ENCODE measurements at places on chromosomes 11 and 22.

DNA sequence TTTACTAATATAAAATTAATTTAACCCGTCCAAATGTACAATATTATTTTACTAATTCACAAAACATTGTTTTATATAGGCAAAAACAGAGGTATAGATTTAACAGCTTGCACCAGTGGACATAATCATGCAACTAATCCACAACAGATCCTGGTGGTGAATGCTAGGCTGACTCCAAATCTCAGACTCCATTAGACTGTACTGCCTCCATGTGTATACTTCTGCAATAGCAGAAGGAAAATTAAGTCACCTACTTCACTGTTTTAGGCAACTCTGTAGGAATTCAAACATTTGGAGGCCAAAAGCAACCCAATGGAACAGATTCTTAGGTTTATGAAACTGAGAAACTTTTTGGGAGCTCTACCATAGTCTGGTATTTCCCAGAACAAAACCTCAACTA is 30.0 kb upstream of the RAB39A start:
- no peak for DNase-seq

DNA sequence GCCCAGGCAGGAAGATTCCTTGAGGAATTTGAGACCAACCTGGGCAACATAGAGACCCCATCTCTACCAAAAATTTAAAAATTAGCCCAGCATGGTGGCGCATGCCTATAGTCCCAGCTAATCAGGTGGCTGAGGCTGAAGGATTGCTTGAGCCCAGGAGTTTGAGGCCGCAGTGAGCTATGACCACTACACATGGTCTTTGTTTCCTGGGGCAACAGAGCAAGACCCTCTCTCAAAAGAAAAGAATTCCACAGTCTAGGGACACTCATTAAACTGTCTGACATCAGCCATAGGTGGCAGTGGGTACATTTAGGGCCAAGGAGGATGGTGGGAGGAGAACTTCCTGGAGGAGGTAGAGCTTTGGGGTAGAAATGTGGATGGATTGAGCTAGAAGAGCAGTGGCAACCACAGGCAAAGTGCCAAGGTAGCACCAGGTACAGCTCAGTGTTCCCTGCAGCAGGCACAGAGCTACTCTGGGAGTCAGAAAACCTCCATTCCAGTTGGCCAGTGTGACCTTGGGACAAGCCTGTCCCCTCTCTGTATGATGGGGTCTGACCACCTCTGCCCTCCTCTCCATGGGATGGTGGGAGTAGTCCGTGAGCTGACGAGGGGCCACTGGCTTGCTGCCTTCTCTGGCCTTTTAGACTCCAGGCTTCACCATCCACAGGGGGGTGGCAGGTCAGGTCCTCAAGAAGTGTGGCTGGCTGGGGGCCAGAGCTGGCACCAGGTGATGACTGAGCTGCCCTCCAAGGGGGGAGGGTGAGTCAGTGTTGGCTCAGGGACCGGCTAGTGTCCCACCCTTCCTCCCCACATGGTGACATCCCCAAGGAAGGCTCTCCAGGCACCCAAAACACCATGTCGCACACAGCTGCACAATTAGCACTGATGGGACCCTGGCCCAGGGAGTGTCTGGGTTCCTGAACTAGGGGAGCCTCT is 3.7 kb upstream of the CLCF1 start:
- DNase-seq, result no peak

- DNase-seq, result no peak
Observed at GRCh38 chr11:11782532-11783110, 59.2 kb upstream of the USP47 start.

DNA sequence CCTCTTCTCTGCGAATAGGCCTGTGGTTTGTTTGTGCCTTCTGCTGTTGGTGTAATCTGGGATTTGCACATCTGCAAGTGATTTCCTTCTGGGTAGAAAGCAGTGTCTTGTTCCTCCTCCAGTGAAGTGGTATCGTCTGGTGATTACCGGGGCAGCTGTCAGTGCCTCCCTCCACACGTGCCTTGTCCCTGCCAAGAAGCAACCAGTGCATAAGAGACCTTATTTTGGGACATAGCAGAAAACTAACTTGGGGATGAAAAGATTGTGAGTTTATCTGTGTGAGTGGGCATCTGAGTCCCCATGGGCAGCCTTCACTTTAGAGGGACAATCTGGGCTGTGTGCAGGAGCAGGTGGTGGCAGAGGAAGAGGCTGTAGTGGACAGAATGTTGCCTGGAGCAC is 71.5 kb upstream of the SORL1-AS1 start:
- DNase-seq, result no peak

DNA sequence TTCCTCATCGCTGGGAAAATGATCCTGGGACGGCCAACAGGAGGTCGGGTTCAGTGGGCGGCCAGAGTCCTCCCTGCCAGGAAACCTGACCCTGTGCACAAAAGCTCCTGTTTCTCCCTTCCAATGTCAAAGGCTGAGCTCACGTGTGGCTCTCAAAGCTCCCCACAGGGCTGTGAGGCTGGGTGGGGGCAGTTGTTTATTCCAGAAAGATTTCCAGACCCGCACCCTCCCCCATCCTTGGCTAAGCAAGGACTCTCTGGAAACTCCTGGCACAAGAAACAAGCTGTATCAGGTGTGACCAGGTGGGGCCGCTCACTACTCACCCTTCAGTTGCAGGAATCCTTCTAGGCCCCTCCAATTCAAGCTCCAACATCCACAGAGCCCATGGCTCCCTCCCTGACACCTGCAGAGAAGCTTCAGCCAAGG is 131.9 kb downstream of the SHANK2 start:
- no peak for DNase-seq

DNA sequence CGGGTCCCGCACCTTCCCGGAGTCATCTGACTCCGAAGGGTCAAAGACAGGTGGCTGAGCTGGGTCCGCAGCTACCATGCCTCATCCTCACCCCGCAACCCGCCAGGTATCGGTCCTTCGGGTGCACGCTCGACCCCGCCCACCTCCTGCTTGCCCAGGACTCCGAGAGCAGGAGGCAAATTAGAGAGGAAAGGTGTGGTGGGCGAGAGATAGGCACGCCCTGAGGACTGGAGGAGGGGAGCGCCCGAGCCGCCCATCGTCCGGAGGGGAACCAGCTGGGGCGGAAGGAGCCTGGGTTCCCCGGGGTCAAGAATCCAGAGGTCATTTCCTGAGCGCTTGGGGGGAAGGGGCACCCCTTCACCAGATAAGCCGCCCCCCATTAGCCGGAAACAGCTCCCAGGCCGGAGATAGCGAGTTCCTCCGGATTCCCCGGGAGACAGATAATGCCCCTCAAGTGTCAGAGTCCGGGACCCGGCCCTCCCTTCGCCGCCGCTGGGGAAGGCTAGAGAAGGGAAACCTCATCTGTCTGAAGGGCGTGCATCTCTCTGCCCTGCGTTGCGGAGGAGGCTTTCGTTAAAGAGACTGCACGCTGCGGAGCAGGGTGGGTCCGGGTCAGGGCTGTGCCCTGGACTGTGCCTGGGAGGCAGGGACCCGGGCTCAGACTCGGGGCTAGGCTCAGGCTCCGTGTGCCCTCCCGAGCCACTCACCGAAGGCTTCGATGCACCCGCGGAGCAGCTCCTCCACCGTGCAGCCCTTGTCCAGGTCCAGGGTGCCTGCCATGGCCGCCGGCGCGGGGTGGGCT is 1.7 kb downstream of the RASGRP2 start:
- DNase-seq, result no peak

- no peak for DNase-seq
Observed at GRCh38 chr11:124197999-124198398, 14.9 kb downstream of the OR10D3 start.

GRCh38 chr11:76023236-76024068 is 182.8 kb downstream of the WNT11 start:
- no peak for DNase-seq

DNA sequence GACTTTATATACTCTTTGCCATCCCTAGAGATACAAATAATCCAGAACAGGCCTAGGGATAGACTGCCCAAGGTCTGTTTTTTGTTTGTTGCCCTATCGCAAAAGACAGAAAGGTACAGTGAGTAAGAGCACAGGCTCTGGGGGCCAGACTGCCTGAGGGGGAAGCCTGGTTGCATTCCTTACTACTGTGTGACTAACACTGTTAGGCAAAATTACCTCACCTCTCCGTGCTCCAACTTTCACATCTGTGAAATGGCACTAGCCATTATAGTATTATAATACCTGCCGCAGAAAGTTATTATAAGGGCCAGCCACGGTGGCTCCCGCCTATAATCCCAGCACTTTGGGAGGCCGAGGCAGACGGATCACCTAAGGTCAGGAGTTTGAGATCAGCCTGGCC is 14.5 kb downstream of the SLC35F2 start:
- DNase-seq, result no peak

- DNase-seq, result no peak
Observed at GRCh38 chr22:39349506-39349966, 255 bp upstream of the SYNGR1 start.

DNA sequence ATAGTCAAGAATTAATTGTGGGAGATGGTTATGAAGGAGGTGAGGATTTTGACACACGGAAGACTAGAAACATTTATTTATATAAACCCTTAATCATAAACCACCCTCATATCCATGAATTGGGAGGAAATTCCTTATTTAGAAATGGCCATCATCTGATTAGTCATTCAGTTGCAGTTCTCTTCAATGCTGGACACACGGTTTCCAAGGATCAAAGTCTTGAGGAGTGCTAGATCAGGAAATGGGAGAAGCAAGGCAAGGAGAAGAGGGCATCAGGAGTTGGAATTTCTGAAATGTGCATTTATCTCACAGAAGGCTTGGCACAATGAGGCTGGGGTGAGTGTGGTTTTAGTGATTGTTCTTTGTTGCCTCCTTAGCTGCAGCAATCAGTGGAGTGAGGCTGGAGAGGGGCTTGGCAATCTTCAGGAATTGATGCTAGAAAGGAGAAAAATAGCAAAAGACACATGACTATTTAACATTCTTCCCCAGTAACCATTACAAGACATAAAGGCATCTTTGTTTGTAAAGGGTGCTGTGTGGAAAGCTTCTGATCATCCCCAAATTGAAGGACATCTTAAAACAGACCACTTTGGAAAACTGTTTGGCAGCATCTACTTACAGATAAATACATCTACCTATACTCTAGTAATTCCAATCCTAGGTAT is 21.6 kb upstream of the GDPD4 start:
- no peak for DNase-seq
